ENCODE measurements at places on chromosomes 13 and 19.
A peak's percentile ranks its signal among the peaks of the same experiment; 100 is the strongest.

DNA sequence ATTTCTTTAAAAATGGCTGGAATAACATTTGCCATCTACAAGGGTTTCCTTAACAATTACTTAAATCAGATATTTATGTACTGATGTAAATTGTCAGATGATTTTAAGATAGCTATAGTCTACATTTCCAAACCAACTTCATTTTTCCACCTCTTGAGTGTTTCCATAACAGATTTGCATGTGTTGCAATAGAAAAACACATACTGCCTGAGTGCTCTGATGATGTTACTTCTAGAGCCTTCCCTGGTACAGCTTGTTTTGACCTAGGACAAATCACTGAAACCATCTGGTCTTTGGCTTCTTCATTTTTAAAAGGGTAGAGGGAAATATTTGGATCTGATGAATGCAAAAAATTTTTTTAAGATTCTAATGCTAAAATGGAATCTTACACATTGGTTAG, 245.9 kb downstream of the PCDH9 start:
- DNase-seq, result no peak

- peak; percentile 78 for DNase-seq
Observed at GRCh38 chr13:48859272-48860105, 116.2 kb upstream of the FNDC3A start.

DNA sequence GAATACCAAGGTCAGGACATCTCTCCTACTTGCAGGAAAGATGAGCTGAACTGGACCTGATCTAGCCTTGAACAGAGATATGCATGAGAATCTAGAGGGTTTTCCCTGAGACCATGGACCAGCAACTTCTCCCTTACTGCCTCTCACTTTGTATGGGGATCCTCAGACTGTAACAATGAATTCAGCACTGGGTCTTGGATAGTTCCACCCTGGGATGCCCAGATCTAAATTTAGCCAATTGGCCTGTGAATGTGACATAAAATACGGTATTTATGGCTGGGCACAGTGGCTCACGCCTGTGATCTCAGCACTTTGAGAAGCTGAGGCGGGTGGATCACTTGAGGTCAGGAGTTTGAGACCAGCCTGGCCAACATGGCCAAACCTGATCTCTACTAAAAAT, 15.3 kb upstream of the LILRA2 start:
- DNase-seq, result no peak

DNA sequence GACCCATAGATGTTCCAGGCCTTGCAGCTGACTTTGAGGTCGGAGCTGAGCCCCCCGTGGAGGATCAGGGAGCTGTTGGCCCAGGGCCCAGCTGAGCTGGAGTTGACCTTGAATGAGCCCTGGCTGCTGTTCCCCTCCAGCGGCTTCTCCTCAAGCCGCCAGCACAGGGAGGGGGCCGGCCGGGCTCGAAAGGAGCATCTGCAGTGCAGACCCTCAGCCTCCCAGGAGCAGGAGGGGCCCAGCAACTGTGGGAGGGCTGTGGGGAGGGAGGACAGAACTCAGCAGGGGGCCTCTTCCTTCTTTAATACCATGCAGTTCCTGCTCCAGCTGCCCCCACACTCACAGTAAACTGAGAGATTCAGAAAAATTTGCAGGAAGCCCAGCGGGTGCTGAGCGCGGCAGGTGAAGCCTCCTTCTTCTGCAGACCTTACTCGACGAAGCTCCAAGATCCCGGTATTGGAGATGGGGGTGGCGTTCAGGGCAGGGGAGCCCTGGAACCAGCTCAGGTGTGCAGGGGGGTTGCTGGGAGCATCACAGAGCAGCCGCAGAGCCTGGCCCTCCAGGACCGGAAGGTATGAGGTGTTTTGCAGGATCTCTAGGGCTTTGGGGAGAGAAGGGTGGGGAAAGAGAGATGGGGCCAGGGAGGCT, 2.6 kb downstream of the SIGLEC5 start:
- no peak for DNase-seq

- no peak for DNase-seq
Observed at GRCh38 chr13:89150362-89150761, 1479.2 kb downstream of the SLITRK5 start.

GRCh38 chr13:65932013-65932412, 1298.1 kb downstream of the PCDH9 start:
- no peak for DNase-seq

GRCh38 chr19:31220540-31220939, 128.7 kb downstream of the TSHZ3 start:
- DNase-seq, result no peak

DNA sequence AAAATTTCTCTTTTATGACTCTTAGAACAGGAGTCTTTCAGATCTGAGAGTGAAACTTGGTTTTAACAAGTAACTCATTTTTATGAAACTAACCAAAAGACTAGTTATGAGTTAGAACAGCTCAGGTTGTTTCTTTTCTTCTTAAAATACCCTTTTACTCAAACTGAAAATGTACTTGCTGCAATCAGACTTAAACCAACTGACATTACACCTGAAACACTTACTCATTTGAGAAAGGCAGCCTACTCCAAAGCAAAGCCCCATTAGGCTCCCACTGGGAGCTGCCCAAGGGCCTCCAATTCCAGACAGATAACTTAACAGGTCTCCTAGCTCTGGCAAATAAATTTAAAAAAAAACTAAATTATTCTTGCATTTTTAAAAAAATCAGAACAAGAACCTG, 3.6 kb downstream of the FOXO1 start:
- no peak for DNase-seq

DNA sequence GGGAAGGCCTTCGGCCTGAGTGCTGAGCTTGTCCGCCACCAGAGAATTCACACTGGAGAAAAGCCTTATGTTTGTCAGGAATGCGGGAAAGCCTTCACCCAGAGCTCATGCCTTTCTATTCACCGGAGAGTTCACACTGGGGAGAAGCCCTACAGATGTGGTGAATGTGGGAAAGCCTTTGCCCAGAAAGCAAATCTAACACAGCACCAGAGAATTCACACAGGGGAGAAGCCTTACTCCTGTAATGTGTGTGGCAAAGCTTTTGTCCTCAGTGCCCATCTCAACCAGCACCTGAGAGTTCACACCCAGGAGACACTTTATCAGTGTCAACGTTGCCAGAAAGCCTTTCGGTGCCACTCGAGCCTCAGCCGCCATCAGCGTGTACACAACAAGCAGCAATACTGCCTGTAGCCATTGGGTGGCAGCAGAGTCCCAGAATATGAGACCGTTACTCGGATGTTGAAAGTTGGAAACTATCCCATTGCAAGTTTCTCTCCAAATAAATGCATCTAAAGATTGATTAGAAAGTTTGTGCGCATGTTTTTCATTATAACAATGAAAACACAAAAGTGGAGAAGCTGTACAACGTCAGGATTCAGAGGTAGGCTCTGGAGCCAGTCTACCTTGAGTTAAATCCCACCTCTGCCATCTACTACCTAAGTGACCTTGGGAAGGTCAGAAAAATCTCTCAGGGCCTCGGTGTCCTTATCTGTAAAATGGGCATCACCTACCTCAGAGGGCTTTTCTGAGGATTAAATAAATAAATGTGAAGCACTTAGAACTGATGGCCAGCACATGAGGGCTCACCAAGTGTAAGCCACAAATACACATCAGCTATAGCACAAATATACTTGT, 21.1 kb downstream of the ZNF473 start:
- DNase-seq, result no peak
